Suppressor macrophage (primary cell): ENCODE measurements at places on chromosomes 12 and 14.
A peak's percentile ranks its signal among the peaks of the same experiment; 100 is the strongest.

- DNase-seq = no peak
Observed at GRCh38 chr12:4743046-4743445, 22.8 kb downstream of the GALNT8 start.

DNA sequence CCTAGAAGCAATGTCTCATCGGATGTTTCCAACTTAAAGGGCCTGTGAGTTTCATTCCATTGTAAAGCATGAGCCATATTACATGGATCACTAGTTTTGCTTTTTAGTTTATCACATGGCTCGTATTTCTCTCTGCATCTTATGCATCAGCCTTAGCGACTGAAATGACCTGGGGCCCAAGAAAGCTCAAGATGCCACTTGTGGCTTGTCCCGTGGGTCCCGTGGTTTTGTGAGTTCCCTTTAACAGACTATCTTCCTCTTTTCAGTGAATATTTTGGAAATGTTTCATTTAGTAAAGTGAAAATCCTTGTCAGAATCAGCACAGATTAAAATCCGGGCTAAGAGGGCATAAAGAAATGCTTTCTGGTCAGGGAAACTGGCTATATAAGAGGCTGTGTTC lies 86.2 kb upstream of the PPM1H start:
- peak; percentile 74 for DNase-seq

DNA sequence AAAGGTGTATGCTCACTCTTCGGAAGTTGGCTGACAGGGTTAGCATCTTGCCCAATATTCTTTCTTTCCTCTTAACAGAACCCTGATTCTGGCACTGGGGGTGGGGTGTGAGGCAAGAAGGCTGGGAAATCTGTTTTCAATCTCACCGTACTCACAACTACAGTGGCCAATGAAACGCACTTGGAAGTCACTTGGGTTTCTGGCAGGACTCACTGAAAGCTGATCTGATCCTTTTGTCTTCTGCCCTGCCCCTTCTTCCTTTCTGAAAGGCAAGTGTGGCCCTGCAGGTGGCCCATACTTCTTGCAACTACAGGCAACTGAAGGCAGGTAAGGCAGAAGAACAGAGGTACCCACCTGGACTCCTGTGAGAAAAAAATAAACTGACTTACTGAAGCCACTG lies 106.9 kb downstream of the STXBP6 start:
- DNase-seq = no peak

GRCh38 chr14:88286309-88286708 lies 36.8 kb downstream of the KCNK10 start:
- DNase-seq = no peak

- no peak for DNase-seq
Observed at GRCh38 chr14:24372701-24373416, 4.9 kb downstream of the NFATC4 start.

- DNase-seq = no peak
Observed at GRCh38 chr14:32044454-32044853, 32.6 kb upstream of the ARHGAP5 start.

DNA sequence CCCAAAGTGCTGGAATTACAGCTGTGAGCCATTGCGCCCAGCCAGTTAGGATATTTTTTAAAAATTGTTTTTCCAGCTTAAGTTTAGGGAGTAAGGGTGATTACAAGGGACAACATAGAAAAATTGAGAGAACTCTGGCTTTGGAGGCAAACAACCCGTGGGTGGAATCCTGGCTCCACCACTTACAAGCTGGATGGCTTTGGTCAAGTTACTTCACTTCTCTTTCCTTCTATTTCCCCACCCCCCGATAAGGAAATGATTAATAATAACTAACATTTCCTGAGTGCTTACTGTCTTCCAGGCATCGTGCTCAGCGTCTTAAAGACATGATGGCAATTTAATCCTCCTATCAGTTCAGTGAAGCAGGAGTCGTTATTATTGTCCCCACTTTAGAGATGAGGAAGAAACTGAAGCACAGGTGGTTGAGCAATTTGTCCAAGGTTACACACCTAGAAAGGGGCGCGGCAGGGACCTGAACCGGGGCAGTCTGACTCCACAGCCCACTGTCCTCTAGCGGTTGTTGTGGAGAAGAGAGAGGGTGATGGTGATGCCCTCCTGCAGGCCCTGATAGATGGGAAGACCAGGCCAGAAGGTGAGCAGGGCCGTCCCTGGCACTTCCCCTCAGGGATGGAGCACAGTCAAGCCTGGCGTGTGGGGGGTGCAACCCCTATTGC lies 16.7 kb upstream of the FAIM2 start:
- DNase-seq = peak; percentile 75

DNA sequence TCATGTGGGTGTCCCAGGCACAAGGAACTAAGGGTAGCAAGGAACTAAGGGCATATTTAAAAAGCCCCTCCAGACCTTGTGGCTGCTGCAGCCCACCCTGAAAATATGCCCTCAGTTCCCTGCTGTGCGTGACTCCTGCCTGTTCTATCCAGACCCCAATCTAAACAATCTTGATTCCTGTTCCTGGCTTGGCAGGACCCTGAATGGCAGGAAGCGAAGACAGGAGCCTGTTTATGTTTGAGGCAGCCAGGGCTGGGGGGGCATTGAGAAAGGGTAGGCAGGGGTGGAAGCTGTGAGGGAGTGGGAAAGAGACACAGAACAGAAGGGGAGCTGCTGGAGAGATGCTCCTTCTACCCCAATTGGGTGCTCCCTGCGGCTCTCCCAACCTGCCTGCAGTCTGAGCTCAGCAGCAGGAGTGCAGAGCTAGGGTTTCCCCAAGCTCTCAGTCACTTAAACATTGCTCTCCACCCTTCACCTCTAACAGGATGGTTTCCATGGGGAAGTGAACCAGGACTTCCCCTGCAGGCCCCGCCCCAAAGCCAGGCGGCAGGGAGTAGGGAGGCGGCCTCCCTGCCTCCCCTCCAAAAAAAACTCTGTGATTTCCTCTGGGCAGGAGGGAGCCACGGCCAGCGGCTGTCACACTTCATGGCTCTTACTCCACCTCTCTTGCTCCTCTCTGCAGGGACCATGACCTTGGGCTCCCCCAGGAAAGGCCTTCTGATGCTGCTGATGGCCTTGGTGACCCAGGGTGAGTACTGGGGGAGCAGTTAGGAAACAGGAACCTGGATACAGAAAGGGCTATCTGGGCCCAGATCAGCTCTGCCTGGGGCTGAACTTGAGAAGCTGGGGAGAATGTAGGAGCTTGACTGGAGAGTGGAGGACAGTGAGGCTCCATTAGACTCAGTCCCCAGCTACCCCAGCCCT lies 4.7 kb downstream of the ACVRL1 start:
- DNase-seq = peak; percentile 88

DNA sequence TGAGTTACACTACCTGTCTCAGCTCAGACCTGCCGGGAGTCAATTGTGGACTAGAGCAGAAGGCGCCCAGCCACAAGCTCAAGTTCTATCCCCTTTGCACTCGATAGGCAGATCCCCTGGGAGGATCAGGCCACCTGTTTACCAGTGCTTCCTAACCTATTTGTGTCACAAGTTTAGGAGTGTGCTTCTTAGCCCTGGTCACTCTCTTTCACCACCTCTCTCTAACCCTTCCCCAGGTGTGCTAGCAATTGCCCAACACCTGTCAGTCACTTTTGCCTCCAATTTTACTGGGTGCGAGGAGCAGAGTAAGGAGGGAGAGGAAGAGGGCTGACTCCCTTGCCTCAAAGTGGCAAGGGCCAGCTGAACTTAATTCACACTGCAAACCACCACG lies 745 bp upstream of the NAA30 start:
- DNase-seq = no peak

DNA sequence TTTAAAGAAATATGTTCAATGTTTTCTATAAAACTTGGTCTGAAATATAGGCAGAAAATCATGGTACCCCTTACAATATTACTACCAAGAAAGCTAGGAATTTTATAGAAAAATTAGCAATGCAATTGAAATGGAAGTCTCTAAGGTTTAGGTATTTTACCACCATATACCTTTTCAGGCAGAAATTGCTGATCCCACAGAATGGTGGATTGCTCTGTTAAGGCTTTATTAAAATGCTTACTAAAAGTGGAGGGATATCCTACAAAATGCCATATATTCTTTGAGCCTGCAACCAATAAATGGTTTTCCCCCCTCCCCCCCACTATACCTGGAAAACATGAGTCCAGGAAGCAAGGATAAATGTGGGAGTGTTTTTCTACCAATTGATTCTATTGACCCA lies 718.1 kb upstream of the NOVA1 start:
- DNase-seq = no peak

DNA sequence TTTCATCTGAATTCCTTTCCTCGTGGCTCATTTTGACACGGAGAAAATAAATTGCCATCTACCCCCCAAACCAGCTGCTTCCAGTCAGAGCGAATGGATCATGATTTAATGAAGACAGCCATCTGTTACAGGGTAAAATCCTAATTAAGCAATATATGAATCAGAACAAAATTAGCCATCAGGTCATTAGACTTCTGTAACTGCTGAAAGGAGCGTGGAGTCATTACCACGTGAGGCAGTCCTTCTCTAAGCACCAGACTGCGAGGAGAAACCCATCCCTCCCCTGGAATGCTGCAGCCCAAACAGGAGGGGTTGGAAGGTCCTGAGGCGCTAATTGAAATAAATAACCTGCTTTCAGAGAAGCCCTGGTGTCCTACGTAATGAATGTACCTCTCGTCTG lies 51.1 kb upstream of the TCL1A start:
- DNase-seq = no peak

GRCh38 chr12:94276725-94277124 lies 128.3 kb downstream of the PLXNC1 start:
- DNase-seq = no peak

- peak; percentile 58 for DNase-seq
Observed at GRCh38 chr12:94240171-94240570, 91.8 kb downstream of the PLXNC1 start.

DNA sequence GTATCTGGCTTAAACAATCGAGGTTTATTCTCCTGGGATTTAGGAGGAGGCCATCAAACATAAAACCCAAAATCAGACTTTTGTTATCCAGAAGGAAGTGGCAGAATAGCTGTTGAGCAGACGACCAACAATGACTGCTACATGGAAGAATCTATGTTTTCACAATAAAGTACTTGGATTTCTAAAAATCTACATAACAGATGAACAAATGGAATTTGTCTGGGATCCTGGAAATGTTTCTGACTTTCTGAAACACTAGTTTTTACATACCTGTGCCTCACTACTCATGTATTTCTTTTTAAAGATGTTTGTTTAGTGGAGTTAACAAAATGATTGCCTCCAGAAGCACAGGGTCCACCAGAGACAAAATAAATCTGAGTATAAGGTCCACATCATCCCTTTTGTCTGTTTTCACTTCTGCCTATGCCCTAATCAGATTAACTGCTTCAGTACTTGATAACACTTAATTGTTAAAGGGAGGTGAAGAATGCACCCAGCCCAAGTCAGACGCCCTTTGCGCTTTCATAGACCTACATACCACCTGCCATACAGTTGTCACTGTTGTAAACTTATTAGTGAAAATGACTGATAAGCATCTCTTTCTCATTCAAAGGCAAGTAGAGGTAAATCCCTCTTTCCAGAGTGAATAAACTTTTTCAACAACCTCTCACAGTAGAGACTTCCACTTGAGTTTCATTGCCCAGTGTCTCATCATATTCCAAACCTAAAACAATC lies 164.6 kb downstream of the EGLN3 start:
- DNase-seq = no peak

DNA sequence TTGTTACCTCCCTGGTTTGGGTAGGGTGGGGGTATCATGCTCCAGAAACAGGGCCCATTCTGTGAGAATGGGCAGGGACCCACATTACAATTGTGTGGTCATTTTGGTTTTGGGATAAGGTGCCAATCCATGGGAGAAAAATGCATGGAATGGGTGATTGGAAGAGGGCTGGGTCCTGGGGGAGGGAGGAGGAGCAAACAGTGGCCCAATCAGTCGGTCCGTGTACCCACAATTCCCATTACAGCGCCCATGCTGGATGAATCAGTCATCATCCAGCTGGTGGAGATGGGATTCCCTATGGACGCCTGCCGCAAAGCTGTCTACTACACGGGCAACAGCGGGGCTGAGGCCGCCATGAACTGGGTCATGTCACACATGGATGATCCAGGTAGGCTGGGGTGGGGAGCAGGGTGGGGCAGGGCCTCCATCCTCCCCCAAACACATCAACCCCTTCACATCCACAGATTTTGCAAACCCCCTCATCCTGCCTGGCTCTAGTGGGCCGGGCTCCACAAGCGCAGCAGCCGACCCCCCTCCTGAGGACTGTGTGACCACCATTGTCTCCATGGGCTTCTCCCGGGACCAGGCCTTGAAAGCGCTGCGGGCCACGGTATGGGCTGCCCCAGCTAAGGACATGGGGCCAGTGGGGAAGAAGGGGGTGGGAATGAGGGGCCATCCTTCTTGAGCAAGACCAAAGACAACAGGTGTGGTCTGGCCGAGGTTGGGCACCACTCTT lies 3.6 kb upstream of the TPI1 start:
- DNase-seq = no peak

- no peak for DNase-seq
Observed at GRCh38 chr12:104172570-104172947, 34.5 kb upstream of the NFYB start.

DNA sequence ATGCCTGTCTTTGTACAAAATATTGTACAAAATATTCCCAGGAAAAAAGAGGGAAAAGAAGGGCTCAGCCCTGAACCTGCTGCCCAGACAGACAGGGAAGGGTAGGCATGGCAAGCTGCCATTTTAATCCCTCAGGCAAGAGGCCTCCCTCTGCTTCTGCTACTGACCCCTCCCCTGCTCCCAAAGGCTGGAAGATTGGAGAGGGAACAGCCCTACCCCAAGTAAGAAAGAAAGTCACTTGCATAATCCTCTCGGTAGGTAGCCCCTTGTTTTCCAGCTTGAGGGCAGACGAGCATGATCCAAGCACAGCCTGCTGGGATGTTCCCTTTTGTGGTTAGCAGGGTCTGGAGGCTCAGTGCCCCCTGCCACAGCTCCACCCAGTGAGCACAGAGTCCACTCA lies 20.7 kb downstream of the ADCY6 start:
- DNase-seq = no peak

- DNase-seq = no peak
Observed at GRCh38 chr12:94147387-94147990, 888 bp upstream of the PLXNC1 start.

GRCh38 chr12:97324471-97324870 lies 138.1 kb upstream of the RMST start:
- no peak for DNase-seq

DNA sequence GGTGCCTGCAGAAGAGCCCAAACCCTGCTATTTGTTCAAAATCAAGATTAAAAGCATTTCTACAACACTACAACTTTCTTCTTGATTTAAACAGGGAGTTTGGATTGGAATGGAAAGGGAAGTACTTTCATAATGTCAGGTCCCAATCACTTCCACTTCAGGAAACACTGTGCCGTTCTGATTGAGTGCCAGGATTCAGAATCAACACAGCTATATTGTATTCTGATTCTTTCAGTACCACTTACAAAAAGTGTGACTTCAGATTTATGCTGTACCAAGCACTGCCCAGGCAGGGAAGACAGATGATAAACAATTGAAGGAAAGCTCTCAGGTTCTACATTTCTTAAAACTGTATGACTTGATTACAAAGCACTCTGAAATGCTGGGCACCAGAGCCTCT lies 3.2 kb downstream of the TDP1 start:
- peak; percentile 19 for DNase-seq

DNA sequence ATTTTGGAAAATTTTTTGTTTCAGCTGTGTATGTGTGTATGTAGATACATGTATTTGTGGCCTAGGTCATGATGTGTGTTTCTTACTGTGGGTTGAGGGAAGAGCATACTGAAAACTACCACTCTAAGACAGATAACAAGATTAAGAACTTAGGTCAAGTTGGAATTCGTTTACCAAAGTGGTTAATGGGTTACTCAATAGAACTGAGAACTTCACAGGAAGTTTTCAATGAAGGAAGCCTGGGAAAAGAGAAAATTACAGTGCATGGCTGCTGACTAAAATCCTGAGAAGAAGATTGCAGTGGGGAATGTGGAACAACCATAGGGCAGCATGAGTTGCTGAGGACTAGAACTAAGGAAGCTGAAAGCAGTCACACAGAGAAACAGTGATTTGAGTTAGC lies 21.4 kb upstream of the FOXG1 start:
- DNase-seq = no peak
